Stimulated activated CD8-positive, alpha-beta memory T cell treated with anti-CD3 and anti-CD28 coated beads, Interleukin-4, amount 100 ng/mL, for 24 hours (primary cell): ENCODE measurements at places on chromosomes 2 and 18.

GRCh38 chr2:144659731-144660275 lies 139.9 kb upstream of the ZEB2 start:
- DNase-seq: peak; percentile 59

DNA sequence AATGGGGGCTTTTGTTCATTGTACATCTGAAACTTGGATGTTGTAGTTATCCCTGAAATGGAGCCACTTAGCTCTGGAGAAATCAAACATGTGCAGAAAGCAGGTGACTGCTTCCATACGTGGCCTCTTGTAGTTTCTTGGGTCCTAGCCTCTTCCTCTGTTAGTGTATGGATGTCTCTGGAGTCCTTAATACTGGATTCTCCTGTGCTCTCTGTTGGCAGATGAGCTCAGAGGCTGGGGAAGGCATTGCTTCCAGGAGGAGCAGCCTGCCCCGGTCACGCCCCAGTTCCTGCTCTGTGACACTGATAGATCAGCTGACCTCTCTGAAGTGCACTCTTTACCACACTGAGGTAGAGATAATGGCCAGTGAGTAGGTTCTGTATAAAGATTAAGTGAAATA lies 176.2 kb downstream of the LDLRAD4 start:
- DNase-seq: no peak

- no peak for DNase-seq
Observed at GRCh38 chr2:124165698-124166097, 140.6 kb downstream of the CNTNAP5 start.

- DNase-seq: no peak
Observed at GRCh38 chr2:69138247-69138772, 125.3 kb downstream of the ANTXR1 start.

DNA sequence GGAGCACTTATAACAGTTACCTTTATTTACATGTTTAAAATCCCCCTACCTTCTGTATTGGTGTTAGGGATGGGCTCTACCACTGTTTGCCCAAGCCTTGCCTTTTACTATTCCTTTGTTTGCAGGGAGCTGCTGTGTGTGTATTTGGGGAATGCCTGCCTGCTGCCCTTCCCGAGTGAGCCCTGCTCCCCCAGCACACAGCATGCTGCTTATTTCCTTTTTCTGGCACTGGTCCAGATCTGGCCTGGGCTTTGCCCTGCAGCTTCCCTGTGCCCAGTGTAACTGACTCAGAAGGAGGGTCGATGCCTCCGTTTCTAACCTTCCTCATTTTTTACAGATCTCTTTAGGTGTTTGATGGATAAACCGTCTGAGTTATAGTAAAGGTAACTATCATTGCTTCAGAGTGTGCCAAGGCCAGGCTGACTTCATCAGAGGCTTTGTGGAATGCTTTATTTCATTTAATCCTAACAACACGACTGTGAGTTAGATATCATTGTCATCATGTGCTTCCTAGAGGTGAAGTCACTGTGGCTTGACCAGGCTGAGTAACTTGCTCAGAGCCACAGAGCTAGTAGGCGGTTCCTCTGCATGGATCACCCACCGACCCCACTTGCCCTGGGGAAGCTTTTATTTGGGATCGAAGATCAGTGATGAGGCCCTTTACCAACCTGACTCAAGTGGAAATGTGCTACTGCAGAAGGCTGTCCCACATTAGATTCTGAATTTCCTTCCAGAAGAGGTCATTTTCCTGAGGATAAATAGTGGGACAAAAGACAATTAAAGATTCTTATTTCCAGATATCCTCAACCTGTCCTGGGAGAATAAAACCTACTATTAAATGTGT lies 238.8 kb downstream of the ZNF407 start:
- DNase-seq: no peak

DNA sequence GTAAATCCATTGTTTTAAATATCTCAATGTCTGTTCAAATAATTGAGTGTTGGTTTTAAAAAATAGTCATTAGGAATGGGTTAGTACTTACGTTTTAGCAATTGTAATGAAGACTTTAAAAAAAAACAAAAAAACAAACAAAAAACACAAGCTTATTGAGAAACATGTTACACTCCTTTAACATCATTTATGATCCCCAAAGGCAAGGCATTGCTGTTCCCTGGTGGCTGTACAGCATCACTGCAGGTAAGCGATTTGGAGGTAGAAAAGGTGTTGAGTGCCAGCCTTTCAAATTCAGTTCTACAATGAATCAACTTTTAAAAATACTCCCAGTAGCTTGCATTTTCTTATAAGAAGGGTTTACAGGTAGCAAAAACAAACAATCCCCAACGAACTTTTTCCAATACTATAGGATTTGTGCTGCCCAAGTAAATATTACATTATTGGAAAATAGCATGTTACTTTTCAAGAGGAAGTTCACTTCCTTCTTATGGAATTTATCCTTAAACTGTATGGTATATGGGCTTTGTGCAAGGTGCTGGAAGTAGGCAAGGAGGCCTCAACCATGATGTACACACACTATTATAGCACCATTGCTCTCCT lies 27.5 kb downstream of the CNRIP1 start:
- DNase-seq: no peak

DNA sequence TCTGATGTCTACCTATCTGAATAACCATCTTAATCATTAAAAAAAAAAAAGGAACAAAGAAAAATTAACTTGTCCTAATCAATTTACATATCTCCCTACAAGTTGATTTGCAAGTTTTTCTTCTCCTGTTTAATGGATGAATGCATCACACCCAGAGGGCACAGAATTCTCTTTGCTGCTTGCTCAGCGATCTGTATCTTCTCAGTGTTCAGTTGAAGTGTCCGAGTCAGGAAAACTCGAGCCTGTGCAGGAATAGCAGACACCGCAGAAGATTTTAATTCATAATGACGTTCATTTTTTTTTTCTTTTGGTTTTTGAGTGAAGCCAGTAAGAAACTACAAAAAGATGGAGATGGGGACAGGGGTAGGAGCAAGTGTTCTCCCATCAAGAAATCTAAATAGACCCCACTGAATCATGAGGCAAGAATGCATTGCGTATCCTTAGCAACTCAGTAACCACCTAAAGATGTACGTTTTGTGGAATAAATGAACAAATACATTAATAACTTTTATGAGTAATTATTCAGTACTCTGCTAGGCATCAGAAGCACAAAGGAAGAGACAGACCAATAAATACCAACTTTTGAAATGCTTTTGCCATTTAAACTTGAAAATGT lies 675.5 kb downstream of the LRP1B start:
- no peak for DNase-seq

GRCh38 chr2:197577446-197577845 lies 61.6 kb downstream of the MOB4 start:
- no peak for DNase-seq

DNA sequence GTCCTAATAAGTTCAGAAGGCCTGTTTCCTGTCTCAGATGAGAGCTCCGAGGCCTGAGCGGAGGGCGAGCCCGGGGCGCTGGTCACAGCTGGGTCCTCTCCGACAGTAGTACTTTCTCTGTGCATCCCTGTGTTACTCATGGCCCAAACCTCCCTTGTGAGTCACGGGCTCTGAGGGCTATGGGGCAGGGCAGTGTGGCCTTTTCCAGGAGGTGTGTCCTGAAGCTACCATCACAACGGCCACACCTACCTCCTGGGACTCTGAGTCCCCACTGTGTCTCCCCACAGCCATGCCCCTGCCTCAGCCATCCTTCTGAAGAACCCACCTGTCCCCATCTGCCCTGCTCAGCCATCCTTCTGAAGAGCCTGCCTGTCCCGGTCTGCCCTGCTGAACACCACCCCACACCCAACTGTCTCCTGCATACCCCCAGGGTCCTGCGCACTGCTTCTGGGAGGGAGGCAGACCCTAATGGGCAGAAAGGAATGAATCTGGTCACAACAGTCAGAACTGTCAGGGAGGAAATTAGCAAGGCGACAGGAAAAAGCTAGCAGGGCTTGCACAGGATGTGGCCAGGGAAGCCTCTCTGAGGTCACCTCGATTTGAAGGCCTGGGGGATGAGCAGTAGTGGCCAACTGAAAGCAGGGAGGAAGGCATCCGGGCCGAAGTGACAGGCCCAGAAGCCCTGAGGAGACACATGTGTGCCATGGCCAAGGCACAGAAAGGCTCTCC lies 145.4 kb upstream of the RIOK3 start:
- no peak for DNase-seq

GRCh38 chr18:12236934-12237832 lies 17.0 kb upstream of the CIDEA start:
- DNase-seq: peak; percentile 66

GRCh38 chr2:127373362-127374083 lies 14.3 kb downstream of the MAP3K2 start:
- no peak for DNase-seq

DNA sequence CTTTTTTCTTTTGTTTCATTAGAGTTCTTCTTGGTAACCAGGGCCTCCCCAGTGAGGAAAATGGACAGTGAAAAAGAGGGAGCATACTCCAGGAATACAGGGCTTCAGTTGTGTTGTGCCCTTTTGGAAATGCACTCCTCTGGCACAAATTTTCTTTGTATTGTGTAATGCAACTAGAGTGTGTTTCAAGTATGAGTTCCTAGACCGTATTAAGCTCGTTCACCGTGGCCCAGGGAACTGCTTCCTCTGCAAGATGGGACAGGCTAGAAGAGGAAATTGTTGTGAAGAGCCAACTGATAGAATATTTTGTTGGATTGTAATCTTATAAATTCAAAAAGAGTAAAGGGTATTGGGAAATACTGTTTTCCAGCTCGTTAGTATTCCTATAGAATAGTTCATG lies 137.2 kb upstream of the TTC39C start:
- DNase-seq: no peak

DNA sequence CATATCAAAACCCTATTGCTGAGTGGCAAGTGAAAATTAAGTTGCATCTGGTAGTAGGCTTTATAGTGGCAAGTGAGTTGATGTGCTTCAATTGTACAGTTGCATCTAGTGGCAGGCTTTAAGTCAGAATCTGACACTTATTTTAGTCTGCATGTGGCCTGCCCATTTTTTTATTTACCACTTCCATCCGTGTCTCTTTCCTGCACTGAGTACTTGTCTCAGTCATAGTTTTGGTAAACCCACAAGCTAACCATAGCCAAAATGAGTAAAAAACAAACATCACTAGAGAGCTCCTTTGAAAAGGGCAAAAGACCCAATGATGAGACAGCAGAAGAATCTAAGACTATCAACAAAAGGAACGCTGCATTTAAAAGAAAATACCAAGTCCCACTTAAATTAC lies 96.0 kb upstream of the CRACDL start:
- no peak for DNase-seq

DNA sequence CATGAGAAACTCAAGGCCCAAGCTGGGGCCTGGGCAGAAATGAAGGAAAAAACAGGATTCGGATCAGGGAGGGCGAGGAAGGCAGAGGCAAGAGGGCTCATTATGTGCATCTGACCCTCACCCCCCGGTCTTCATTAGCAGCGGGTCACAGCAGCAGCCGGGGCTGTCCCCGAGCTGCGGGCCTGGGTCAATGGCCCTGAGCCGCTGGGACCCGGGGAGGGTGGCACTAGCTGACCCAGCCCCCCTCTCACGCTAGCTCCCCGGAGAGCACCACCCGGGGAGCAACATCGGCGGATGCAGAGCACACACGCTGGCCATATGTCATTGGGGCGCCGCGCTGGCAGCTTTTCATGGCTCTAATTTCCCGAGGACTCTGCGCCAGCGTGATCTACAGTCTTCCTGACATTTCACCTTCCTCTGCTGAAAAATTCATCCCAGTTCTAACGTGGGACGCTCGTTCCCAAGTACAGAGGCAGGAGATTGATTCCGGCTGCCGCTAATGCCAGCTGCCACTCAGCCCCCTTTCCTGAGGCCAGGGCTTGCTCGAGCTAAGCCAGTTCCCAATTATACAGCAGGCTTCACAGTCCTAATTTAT lies 63.7 kb downstream of the EIPR1 start:
- DNase-seq: no peak

DNA sequence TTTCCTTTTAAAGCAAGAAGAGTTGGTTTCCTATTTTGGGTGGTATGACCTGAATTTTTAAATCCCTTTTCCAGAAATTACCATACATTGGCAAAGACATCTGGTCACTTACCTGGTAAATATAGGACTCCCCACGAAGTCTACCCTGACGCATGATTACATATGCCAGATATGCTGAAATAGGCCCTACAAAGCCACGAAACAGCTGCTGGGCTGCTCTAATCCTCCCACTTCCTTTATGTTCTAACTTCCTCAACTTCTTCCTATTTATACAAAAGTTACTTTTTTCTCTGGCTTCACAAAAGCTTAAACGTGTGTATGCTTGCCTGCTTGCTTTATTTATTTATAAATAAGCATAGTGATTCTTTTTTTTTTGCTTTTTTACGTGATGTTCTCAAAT lies 186.0 kb upstream of the EPHA4 start:
- no peak for DNase-seq

DNA sequence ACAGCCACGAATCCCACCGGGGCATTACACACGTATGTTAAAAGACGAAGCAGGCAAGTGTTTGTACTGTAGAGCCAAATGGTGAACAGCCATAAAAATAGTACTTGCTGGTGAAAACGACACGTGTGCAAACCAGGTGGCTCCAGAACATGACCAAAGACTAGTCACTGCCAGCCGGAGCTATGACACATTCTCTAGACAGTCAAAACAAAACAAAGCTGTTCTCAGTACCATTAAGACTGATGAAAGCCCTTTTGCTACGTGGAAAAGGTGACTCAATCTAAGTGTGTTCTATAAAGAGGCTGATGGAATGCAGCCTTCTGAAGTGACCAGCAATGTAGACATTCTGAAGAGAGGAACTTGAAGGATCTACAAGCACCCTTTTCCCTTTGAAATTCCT lies 367.7 kb upstream of the NETO1 start:
- DNase-seq: no peak

DNA sequence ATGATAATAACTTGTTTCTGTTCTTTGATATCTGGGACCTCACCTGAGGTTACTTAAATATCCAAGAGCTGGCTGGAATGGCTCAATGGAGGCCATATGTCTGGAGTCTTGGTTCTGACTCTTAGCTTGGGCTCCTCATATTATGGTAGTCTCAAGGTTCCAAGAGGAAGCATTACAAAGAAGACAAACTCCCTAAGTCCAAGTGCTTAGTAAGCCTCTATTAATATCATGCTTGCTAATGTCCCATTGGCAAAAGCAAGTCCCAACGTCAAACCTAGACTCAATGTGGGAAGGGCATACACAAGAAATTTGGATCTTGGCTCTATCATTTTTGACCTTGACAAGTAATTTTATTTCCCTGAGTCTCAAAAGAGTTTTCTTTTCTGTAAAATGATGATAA lies 49.2 kb upstream of the SPOPL start:
- no peak for DNase-seq

DNA sequence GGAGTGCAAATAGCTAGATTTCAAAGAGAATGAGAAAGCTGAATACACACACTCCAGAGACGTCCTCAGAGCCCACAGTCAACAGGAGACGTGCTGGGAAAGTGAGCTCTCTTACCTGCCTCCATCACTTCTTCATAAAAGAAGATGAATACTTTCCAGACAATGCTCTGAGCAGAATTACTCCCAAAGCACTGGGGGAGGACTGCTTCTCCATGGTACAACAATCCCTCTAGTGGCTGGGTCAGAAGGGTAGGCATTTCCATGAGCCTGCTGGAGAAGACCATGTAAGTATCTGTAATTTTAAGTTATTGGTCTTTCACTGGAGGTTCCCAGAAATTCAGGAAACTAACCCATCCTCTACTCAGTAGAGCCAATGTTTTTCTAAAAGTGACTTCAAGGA lies 190.3 kb downstream of the RBM43 start:
- DNase-seq: no peak
